Stimulated activated CD8-positive, alpha-beta memory T cell treated with anti-CD3 and anti-CD28 coated beads, Interleukin-4, amount 100 ng/mL, for 4 hours (primary cell): ENCODE measurements at places on chromosomes 2 and 18.

DNA sequence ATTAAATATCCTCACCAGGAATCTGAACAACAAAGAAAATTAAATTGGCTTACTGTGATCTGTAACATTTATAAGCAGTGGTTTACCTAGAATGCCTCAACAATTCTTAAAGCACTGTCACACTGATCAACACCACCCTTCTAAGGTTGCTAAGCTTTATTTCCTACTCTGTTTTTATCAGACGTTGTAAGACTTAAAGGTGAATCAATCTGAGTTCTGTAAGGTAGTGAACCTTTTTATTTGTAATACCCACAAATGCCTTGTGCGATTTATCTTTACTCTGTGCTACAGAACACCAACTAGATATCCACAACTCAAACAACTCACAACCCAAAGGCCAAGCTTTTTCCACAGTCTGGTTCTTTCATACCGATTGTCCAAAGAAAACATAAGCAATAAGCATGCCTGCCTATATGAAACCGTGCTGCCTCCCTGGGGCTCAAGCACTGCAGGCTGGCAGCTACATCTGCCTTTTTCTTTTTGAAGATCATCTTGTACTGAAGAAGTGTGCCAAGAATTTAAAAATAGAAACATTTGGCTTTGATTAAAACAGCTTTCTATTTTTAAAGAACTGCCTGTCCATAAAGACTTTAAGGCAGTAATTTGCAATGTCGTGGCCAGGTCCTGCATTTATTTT, 490.7 kb downstream of the NUP35 start:
- no peak for DNase-seq

DNA sequence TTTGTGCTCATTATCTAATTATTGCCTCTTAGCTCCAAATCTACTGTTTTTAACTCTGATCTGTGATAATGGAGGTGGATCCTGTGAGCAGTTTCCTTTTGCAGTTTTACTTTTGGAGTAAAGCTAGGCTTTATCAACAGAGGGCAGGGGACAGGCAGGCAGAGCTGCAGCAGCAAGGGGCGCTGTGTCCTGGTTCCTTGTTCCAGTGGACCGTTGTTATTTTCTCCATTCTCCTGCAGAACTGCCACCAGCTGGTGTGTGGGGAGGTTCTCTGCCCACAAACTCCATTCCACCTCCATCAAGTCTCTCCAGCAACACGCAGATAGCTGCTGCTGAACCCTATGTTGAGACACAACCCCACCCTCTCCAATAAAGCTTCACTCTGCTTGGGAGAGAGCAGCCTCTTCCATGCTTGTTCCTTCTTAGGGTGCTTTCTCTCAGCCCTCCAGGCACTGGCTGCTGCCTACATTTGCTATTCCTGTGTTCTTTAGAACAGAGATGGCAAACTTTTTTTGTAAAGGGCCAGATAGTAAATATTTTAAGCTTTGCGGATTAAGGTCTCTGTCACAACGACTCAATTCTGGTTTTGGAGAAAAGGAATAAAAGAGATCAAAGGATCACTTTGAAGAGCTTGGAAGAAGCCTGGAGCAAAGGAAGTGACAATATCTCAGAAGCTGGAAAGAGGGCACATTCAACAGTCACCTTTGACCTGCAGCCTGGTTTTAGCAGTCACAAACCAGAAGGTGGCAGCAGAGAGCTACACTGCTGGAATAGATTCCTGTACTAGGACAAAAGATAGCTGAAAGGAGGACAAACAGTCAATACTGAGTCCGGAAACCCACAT, 208.8 kb downstream of the CCDC178 start:
- no peak for DNase-seq

- DNase-seq, result no peak
These were observed 5.9 kb downstream of the TRIB2 start for GRCh38 chr2:12722447-12723316.

GRCh38 chr18:50749945-50750344, 69.9 kb downstream of the MRO start:
- no peak for DNase-seq

DNA sequence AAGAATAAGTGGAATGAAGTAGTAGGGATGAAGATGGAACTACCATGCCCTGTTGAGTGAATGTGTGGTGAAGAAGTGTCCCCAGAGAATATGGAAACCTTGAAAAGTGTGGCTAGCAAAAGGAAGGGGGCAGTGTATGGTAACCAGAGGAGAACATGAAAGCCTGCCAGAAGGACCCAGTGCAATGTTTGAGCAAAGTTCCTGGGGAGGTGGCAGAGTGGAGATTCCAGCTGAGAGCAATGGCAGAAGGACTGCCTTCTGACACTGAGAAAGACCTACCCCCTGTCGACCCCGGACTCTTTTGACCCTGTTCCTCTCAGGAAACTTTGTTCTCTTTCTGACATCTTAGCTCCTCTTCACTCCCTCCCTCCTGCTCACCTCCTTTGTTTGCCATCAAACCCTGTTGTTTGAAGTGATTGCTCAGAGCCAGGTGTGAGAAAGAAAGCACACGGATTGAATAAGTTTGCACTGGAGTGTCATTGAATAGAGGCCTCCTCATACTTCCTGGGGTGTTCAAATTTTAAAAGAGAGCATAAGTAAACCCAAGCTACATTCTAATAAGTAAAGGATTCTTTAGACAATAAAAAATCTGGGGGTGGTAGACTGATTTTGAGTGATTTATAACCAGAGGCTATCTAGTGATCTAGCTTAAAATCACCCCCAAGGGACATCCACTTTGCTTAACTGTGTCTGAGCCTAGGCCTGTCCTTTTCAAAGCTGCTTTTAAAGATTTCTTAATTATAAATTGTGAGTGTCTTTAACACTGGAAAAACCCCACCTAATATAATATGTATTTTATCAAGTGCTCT, 57.1 kb downstream of the TRIB2 start:
- DNase-seq, result no peak

DNA sequence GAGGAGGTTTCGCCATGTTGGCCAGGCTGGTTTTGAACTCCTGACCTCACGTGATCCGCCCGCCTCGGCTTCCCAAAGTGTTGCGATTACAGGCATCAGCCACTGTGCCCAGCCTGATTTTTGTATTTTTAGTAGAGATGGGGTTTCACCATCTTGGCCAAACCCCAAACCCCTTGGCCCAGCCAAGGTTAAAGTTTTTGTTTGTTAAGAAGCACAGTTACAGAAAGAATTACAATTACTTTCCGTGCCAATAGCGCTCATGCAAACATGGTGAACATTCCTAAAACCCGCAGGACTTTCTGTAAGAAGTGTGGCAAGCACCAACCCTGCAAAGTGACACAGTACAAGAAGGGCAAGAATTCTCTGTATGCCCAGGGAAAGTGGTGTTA, 26.1 kb downstream of the ITSN2 start:
- no peak for DNase-seq

- no peak for DNase-seq
These were observed 609.5 kb upstream of the SLC8A1 start for GRCh38 chr2:41061356-41061755.

DNA sequence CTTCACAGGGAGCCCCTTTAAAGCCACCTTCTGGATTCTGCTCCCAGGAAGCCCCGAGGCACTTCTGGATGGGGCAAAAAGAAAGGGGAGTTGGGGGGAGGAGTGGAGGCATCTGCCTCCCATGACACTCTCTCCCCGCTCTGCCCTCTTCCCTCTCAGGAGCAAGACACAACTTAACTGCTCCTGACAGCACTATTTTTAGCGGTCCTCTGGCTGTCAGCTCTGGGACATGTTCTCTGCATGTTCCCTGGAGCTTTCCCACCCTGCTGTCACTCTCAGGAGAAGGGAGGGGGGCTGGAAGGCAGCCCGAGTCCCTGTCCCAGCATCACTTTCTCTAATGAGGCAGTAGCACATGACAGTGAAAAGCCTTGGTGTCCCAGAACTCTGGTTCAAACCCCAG, 32.3 kb downstream of the PLB1 start:
- DNase-seq, result no peak

DNA sequence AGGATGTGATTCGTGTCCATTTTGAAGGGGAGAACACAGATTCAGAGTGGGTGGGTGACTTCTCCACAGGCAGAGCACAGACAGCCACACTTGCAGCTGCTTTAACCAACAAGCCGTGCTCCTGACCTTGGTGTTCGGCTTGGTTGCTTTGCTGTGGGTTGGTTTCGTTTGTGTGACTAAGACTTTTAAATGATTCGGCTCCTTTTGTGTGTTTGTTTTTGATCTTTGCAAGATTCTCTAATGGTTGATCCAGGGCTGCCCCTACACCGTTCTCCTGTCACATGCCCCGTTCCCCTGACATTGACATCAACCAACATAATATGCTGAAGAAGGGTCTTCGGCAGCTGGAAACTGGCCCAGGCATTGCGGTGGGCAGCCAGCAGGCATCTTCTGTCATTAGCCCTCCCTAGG, 95.9 kb upstream of the MBOAT2 start:
- DNase-seq, result no peak

GRCh38 chr2:166361351-166362153, 14.2 kb downstream of the SCN9A start:
- DNase-seq, result no peak

- no peak for DNase-seq
These were observed 26.6 kb downstream of the KCNK3 start for GRCh38 chr2:26718949-26719686.

GRCh38 chr2:138581909-138582308, 80.3 kb downstream of the SPOPL start:
- DNase-seq, result no peak

- no peak for DNase-seq
These were observed 29.9 kb upstream of the IMPA2 start for GRCh38 chr18:11951390-11951851.

GRCh38 chr2:235576337-235576910, 82.6 kb downstream of the AGAP1 start:
- DNase-seq, result no peak

DNA sequence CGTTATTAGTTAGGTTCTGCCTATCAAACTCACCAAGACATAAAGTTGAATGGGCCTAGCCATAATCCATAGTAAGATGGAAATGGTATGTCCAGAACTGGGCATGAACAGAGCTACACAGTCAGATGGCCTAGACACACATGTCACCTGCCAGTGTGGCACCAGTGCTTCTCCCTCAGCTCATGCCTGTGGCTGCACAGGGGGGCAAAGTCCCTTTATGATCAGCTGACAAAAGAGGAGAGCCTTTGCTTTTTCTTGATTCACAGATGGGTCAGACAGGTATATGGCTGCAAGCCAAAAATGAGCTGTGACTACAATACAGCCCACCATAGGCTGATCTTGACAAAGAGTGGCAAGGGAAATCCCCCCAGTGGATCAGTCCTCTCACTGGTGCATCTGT, 28.3 kb upstream of the STARD7 start:
- no peak for DNase-seq

DNA sequence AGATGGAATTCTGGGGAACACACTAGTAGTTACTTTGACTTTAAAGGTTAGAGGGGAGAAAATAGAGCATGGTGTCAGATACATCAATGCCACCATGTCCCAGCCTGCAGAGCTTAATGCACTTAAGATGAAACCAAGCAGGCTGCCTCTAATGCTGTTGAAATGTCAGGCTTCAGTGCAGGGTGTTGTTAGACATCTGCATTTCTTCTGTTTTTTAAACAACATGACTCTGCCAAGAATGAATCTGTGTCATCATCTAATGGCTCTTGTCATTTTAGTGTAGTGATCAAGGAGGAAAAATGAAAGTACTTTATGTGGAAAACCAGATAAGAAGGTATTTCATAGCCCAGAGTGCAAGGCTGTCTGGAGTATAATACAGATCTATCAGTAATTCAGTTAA, 29.9 kb downstream of the LYPD1 start:
- DNase-seq, result no peak

GRCh38 chr18:76953583-76954233, 131.4 kb downstream of the ZNF236 start:
- no peak for DNase-seq

DNA sequence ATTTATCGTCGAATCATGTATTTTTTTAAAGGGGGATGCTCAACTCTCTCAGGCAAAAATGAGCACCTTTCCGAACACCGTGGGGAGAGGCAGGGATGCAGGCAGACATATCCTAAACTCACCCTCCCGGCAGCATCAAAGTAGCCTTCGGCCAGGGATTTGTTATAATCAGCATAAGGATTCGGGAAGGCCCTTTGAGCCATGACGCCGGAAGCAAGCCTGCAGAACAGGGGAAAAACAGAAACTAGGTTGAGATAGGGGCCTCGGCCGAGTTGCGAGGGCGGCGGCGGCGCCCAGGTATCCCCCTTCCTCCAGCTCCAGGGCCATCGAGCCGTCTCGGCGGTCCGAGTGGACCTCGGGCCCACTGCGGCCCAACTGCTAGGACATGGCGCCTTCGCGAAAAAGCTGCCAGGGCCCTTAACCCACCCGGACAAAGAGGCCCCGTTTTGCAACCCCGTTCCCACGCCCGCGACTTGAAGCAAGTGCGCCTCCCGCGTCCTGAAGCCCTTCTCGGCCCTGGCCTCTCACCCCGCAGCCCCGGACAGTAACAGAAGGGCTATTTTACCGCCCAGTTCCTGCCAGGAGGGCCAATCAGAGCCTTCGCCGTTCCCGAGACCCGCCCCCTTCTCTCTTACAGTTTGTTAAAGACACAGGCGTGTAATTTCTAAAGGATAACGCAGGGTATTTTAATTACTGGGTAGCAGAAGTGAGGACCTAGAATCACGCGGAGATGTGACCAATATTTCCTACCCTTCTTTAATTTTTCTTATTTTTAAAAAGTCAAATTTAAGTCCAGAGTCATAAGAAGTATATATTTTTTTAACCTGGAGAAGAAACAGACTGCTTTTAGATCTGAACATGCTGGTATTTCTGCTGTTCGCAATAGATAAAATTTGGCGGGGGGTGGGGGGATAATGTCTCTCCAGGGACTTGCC, at the start of gene LANCL1:
LANCL1 (minus strand) TSS at position 566 of the 935 bp plus-strand sequence; CDS start at position 203, 363 bp downstream.
- peak; percentile 64 for DNase-seq

DNA sequence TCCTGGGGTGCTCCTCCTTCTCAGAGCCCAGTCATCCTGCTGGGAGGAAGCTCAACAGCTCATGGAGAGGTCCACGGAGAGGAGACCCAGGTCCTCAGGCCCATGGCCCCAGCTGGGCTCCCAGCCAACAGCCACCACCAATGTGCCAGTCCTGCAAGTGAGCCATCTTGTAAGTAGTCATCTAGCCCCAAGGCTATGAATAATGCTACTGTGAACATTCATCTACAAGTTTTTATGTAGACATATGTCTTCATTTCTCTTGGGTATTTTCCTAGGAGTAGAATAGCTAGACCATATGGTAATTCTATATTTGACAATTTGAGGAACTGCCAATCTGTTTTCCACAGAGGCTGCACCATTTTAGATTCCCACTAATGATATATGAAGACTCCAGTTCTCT, 166.1 kb downstream of the MTCL1 start:
- no peak for DNase-seq

DNA sequence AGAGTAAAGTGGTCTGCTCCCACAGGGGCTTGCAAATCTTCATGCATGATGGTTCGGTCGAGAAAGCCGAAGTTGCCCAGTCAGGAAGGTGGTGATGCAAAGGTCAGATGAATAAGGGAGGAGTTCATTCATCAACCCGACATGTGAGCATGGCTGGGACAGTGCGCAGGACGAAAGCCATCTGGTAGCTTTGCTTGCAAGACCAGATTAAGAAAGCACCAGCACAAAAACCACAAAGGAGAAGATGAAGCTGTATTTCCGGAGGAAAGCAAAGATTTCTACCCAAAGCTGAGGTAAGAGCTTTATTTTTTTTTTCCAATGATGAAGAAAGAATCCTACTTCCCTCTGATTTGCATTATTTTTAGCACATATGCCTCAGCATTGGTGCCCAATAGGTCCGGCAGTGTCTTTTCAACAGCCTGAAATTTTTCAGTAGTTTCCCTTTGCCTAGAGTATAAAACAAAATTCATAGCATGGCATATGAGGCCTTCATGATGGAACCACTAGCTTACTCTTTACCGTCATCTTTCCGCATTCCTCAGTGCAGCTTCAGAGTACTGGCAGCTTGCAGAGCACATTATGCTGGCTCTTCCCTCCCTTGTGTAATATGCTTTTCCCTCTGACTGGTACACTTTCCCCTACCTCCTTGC, 112.0 kb upstream of the THOC1 start:
- DNase-seq, result no peak

GRCh38 chr2:64474121-64474571, 20.2 kb downstream of the LGALSL start:
- no peak for DNase-seq
